ENCODE measurements at places on chromosomes 11 and 22. TPM values are rescaled to one million over a fixed set of nuclear protein-coding genes. Genes with fewer than 3 reads are reported as not detected.

Gene H19
- 0.50 TPM for total RNA-seq

Gene MMP12
- total RNA-seq, result not detected

Gene PRG3
- not detected for total RNA-seq

Gene VPS51
- 153 TPM for total RNA-seq

Gene EXPH5
- total RNA-seq, result 1.1 TPM

Gene OR52N4
- total RNA-seq, result not detected

Gene CBLIF
- total RNA-seq, result not detected

Gene MAP6
- total RNA-seq, result 1.1 TPM

Gene MAJIN
- total RNA-seq, result not detected

Gene HEPN1
- total RNA-seq, result not detected

Gene NFAM1
- total RNA-seq, result not detected

Gene CHRNA10
- 0.66 TPM for total RNA-seq

Gene DEPDC7
- 6.6 TPM for total RNA-seq

Gene OR2AG1
- total RNA-seq, result not detected

Gene POU2AF2
- total RNA-seq, result not detected

Gene SCGB1A1
- not detected for total RNA-seq

Gene SLC1A2
- 6.2 TPM for total RNA-seq

Gene MS4A6E
- total RNA-seq, result not detected

Gene EHBP1L1
- total RNA-seq, result 68.8 TPM

Gene FAM111B
- 22.4 TPM for total RNA-seq

Gene SLC5A4
- 0.11 TPM for total RNA-seq

Gene XKR3
- total RNA-seq, result not detected

Gene NLRP10
- total RNA-seq, result 10.7 TPM

Gene POLR2F
- total RNA-seq, result 34.7 TPM

Gene C1QTNF5
- total RNA-seq, result 3.5 TPM

Gene SUSD2
- 8.6 TPM for total RNA-seq

Gene CCDC87
- 0.25 TPM for total RNA-seq

Gene OR5P2
- total RNA-seq, result not detected

Gene DRICH1
- total RNA-seq, result not detected

Gene SULT4A1
- total RNA-seq, result not detected

Gene E2F8
- 2.0 TPM for total RNA-seq

Gene FOLH1
- not detected for total RNA-seq

Gene ZFTA
- 17.5 TPM for total RNA-seq

Gene SEC14L2
- total RNA-seq, result 33.5 TPM

Gene SLC5A1
- not detected for total RNA-seq

Gene UPK3A
- not detected for total RNA-seq

Gene LYVE1
- 0.22 TPM for total RNA-seq

Gene NNMT
- 137 TPM for total RNA-seq

Measured in uterine smooth muscle cell (primary cell).